ENCODE measurements at places on chromosomes 11 and 22. TPM values are rescaled to one million over a fixed set of nuclear protein-coding genes. Genes with fewer than 3 reads are reported as not detected.

- peaks cover 13% of the 10 kb centered on the region for H3K27me3 ChIP-seq
- peak; percentile 24 for DNase-seq
- no peak overlapping the region for H3K4me3 ChIP-seq
- H3K36me3 ChIP-seq: peaks cover 12% of the 10 kb centered on the region
Observed at GRCh38 chr11:73980001-73980961, 2.4 kb downstream of the UCP2 start.

DNA sequence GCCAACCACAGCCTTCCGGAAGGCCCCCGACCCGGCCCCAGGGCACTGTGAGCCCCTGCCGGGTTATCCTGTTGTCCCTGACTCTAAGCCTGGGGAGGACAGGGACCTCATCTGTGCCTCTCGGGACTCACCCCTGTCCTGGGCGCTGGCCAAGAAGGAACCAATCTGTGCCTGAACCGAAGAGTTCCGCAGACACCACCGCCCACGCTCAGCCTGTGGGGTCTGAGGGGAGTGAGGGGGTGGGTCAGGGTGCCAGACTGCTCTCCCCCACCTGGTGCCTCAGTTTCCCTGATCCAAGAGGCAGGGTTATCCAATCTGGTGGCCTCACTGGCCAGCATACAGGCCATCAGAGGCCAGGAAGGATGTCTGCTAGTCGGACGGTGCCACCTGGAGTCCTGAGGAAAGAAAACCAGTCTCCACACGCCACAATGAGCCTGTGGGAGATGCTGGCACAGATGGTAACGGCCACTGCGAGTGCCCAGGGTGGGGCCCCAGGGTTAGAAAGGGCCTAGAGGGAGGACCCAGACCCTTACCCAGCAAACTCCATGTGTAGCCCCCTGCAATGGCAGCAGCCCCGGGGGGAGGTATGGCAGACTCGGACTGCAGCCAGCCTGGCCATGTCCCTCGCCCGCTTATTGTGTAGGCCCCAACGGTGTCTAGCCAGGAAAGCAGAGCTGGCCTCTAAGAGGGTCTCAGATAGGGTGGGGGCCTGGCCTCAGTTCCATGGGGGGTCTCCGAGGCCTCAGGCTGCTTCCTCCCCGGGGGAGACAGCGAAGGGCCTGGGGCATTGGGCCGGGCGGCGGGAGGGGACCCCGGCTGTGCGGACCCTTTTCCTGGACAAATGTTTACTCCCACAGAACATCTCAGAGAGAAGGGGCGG, 827 bp upstream of the TNNT3 start:
- H3K27me3 ChIP-seq: peaks cover 16% of the 10 kb centered on the region
- H3K4me1 ChIP-seq: peaks cover 3% of the 10 kb centered on the region
- H3K27ac ChIP-seq: no peak overlapping the region
- no peak for DNase-seq
- H3K36me3 ChIP-seq: peaks cover 12% of the 10 kb centered on the region

DNA sequence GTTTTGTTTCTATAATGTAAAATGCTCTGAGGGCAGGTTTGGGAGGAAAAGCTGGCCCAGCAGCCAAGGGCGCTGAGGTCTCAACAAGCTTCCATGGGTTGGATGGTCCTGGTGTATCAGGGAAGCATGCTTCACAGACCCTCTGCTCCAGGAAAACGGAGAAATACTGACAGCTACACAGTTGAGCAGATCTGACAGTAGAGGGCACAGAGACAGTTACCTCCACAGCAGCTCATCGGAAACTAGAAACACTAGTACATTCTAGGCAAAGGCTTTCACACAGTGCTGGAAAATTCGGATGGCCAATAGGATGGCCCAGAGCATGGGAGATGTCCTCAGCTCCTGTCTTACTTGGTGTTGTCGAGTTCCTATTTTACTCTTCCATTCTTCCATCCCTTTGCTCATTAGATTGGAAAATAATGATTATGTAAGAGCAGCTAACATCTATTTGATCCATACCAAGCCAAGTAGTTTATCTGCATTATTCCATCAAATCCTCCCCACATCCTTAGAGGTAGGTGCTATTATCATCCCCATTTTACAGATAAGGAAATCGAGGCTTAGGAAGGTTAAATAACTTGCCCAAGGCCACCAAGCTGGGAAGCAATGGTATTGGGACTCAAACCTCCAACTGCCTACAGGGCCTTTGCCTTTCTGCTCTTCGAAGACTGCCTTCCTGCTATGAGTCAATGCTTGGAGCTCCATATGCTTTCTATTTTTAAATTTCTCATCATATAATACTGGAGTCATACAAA, 28.3 kb downstream of the LMO2 start:
- peaks cover 8% of the 10 kb centered on the region for H3K27me3 ChIP-seq
- H3K36me3 ChIP-seq: peaks cover 64% of the 10 kb centered on the region
- peak overlapping the region; percentile 69 for H3K4me3 ChIP-seq
- no peak overlapping the region for H3K27ac ChIP-seq

GRCh38 chr11:9982796-9983579, 311.0 kb downstream of the SBF2 start:
- peaks cover 16% of the 10 kb centered on the region for H3K36me3 ChIP-seq
- peak overlapping the region; percentile 55 for H3K27ac ChIP-seq
- peaks cover 2% of the 10 kb centered on the region for H3K4me1 ChIP-seq
- no peak overlapping the region for H3K4me3 ChIP-seq
- DNase-seq: no peak

DNA sequence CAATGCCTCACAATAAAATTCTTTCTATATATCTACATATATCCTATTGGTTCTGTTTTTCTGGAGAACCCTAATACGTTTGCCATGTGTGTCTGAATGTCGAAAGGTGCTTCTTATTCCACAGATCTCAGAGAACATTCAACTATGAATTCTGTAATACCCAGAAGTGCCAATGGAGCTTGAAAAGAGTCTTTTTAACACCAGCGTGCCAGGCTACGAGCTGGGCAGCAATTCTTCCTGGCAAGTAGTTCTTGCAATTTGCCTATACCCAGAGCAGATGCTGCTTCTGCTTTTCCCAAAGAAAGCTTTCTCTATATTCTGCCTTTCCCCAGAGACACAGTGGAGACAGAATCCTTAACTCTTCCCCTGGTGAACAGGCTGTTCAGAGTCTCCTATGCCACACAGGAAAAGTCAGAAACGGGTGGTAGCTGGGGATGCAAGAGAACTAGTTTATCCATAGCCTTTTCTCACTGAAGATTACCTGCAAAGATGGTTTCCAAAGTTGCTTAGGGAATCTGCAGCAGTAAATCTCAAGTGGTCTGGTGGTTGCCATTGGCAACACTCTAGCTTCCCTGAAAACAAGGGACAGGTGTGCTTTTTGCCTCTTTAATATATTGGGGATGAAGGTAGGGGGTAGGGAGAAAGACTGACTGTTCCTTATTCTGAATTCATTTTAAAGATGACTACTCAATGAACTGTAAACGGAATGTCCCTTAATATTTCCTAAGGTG, 16.8 kb upstream of the PAFAH1B2 start:
- no peaks in the 10 kb centered on the region for H3K4me1 ChIP-seq
- no peak overlapping the region for H3K27ac ChIP-seq
- H3K27me3 ChIP-seq: no peaks in the 10 kb centered on the region
- no peaks in the 10 kb centered on the region for H3K36me3 ChIP-seq

- H3K4me3 ChIP-seq: no peak overlapping the region
- peaks cover 28% of the 10 kb centered on the region for H3K36me3 ChIP-seq
- DNase-seq: no peak
- peaks cover 3% of the 10 kb centered on the region for H3K27me3 ChIP-seq
- H3K27ac ChIP-seq: no peak overlapping the region
Observed at GRCh38 chr22:26536056-26536761, 23.9 kb upstream of the TFIP11 start.

DNA sequence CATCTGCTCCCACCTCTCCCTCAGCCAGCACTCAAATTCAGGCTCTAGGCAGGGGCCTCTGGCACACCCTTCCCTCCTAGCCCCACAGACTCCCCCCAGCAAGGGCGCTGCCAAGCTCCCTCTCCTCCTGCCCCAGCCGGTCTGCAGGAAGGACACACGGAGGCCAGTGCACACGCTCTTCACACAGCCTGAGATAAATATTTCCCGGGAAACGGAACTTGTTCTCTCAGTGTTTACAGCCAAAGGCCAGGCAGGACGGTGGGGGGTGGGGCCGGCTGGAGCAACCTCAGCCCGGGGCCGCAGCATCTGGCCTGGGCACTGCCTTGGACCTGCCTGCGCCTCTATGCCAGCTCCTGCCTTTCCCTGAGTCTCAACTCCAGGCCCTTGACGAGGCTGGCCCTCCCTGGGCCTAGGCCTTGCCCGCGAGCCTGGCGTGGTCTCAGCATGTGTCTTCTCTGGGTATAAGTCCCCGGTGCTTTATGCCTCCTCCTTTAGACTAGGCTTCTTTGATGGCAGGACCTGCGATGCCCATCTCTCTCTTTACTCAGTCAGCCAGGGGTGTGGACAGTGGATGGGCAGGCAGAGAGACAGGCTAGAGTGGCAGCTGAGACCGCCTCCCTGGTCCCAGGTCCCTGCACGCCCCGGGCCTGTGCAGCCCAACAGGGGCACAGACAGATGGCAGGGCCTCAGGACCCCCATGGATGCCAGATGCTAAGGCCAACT, 48.4 kb downstream of the PDE2A start:
- peak overlapping the region; percentile 96 for H3K27ac ChIP-seq
- H3K36me3 ChIP-seq: peaks cover 28% of the 10 kb centered on the region
- H3K27me3 ChIP-seq: peaks cover 35% of the 10 kb centered on the region
- DNase-seq: peak; percentile 63

The NCF4 gene
- total RNA-seq: not detected

The OVOL1 gene
- not detected for total RNA-seq

The OMP gene
- not detected for total RNA-seq

The OR8B4 gene
- total RNA-seq: not detected

The H19 gene
- not detected for total RNA-seq

All from endothelial cell (in vitro differentiated cells).